ENCODE measurements at places on chromosomes 11 and 22.

- H3K27me3 ChIP-seq = no peaks in the 10 kb centered on the region
- H3K4me3 ChIP-seq = no peak overlapping the region
- DNase-seq = no peak
- H3K4me1 ChIP-seq = no peaks in the 10 kb centered on the region
- H3K36me3 ChIP-seq = no peaks in the 10 kb centered on the region
These were observed 62.7 kb upstream of the KIRREL3 start for GRCh38 chr11:127063241-127063640.

- no peak for DNase-seq
- H3K36me3 ChIP-seq = no peaks in the 10 kb centered on the region
- H3K4me1 ChIP-seq = no peaks in the 10 kb centered on the region
- H3K27me3 ChIP-seq = no peaks in the 10 kb centered on the region
These were observed 476.9 kb upstream of the ISX start for GRCh38 chr22:34588871-34589545.

DNA sequence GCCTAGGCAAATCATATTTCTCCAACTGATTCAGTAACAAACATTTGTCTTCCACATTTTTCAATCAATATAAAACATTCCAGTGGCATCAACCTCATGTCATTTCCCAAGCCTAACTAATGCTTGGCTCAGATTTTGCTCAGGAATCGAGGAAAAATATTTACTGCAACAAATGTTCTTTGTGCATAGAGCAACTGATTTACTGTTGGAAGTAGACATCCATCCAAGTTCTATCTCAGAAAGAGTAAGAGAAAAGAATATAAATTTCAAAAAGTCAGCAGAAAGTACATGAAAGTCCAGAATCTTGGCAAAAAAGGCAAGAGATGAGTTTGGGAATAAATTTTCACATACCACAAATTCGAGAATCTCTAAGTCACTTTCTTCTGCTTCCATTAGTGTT lies 2245.0 kb upstream of the RAG2 start:
- no peaks in the 10 kb centered on the region for H3K4me1 ChIP-seq
- no peak overlapping the region for H3K4me3 ChIP-seq
- no peaks in the 10 kb centered on the region for H3K36me3 ChIP-seq
- no peak for DNase-seq
- H3K27me3 ChIP-seq = no peaks in the 10 kb centered on the region
- no peak overlapping the region for H3K27ac ChIP-seq

DNA sequence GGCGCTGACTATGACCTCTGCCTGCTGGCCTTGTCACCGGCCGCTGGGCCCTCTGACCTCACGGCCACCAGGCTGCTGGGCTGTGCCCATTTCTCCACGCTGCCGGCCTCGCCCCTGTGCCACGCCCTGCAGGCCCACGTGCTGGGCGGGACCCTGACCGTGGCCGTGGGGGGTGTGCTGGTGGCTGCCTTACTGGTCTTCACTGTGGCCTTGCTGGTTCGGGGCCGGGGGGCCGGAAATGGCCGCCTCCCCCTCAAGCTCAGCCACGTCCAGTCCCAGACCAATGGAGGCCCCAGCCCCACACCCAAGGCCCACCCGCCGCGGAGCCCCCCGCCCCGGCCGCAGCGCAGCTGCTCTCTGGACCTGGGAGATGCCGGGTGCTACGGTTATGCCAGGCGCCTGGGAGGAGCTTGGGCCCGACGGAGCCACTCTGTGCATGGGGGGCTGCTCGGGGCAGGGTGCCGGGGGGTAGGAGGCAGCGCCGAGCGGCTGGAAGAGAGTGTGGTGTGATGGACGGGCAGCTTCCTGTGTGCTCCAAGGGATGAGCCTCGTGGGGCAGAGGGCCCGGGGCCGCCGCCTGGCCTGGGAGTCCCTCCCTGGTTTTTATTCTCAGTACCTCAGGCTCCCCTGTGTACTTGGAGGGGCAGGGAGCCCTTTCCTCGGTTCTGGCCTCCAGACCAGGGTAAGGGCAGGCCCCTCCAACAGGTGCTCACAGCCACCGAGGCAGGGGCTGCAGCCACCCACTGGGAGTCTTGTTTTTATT lies 3.0 kb downstream of the LRFN4 start:
- peaks cover 17% of the 10 kb centered on the region for H3K4me1 ChIP-seq
- no peak overlapping the region for H3K27ac ChIP-seq
- DNase-seq = no peak
- no peaks in the 10 kb centered on the region for H3K36me3 ChIP-seq
- no peak overlapping the region for H3K4me3 ChIP-seq

DNA sequence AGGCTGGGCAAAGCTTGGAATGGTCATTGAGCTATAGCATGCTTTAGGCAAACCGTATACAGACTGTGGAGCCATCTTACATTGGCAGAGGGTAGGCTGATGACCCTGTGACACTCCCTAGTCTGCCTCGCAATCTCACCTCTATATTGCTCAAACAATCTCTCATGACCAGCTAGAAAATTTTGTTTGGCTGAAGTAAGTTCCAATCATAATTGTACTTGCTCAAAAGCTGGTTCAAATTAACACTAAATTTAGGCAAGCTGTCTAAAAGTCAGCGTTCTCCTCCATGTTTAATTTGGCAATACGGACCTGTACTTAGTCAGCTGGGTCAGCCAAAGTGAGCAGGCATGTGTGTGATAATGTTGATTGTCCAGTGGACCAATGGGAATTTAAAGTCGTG lies 133.0 kb downstream of the SWAP70 start:
- no peak overlapping the region for H3K27ac ChIP-seq
- H3K27me3 ChIP-seq = no peaks in the 10 kb centered on the region
- no peak overlapping the region for H3K4me3 ChIP-seq
- H3K36me3 ChIP-seq = peaks cover 17% of the 10 kb centered on the region

- H3K4me3 ChIP-seq = peak overlapping the region; percentile 65
- no peak for DNase-seq
- no peaks in the 10 kb centered on the region for H3K36me3 ChIP-seq
- peaks cover 12% of the 10 kb centered on the region for H3K4me1 ChIP-seq
These were observed 18.8 kb upstream of the INCENP start for GRCh38 chr11:62104816-62105653.

- DNase-seq = no peak
- no peaks in the 10 kb centered on the region for H3K36me3 ChIP-seq
- peaks cover 7% of the 10 kb centered on the region for H3K4me1 ChIP-seq
- peaks cover 6% of the 10 kb centered on the region for H3K27me3 ChIP-seq
These were observed 7.3 kb downstream of the C11orf71 start for GRCh38 chr11:114392735-114393667.

DNA sequence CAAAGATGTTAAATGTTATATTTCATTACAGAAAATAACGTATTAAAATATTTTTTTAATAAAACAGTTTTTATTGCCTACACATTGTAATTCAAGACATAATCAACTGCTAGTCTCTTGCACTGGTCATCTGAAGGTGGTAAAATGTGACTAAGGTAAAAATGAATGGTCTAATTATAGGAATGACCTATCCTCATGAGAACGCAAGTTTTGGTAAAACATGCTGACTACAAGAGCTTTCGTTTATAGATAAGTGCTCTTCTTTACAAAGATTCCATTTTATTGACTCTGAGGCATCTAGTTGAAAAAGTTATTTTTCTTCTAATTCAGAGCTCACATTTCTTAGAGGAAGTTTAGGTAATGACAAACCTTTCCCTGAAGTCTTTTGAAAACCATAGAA lies 27.3 kb downstream of the LUZP2 start:
- no peaks in the 10 kb centered on the region for H3K27me3 ChIP-seq
- no peak for DNase-seq
- no peaks in the 10 kb centered on the region for H3K36me3 ChIP-seq
- no peak overlapping the region for H3K27ac ChIP-seq
- no peaks in the 10 kb centered on the region for H3K4me1 ChIP-seq
- no peak overlapping the region for H3K4me3 ChIP-seq

Measured in CD14-positive monocyte (primary cell).